ENCODE measurements at places on chromosomes 13 and 19.

DNA sequence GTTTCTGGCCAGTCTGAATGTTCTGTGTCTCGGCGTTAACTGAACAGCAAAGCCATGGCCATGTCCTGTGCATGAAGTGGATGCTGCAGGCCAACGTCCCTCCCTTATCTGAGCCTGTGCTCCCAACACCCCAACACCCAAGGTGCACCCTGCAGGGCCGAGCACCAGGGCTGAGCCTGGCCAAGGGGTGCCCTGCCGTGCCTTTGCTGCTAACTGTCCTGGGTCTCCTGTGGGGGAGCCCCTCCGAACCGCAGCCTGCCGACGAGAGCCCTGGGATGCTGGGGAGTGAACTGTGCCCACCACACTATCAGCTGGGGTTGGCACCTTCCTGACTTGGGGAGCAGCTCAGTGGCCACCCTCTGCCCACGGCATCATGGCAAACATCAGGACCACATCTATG is 17.6 kb downstream of the GPX4 start:
- no peak for DNase-seq

DNA sequence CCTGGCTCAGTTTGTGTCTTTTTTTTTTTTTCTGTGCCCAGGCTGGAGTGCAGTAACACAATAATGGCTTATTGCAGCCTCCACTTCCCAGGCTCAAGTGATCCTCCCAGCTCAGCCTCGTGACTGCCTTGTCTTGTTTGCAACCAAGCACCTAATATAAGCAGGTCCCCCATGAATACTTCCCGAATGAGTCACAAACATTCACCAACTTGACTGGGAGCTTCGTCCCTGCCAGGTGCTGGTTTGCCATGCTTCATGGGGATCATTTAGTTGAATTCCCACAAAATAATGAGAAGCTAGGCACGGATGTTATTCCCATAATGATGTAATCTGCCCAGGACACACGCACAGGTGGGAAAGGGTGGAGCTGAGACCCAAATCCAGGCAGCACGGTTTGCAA is 176.5 kb downstream of the CACNA1A start:
- DNase-seq: no peak

- no peak for DNase-seq
Measured at GRCh38 chr13:53545340-53545941, 516.8 kb downstream of the OLFM4 start.

DNA sequence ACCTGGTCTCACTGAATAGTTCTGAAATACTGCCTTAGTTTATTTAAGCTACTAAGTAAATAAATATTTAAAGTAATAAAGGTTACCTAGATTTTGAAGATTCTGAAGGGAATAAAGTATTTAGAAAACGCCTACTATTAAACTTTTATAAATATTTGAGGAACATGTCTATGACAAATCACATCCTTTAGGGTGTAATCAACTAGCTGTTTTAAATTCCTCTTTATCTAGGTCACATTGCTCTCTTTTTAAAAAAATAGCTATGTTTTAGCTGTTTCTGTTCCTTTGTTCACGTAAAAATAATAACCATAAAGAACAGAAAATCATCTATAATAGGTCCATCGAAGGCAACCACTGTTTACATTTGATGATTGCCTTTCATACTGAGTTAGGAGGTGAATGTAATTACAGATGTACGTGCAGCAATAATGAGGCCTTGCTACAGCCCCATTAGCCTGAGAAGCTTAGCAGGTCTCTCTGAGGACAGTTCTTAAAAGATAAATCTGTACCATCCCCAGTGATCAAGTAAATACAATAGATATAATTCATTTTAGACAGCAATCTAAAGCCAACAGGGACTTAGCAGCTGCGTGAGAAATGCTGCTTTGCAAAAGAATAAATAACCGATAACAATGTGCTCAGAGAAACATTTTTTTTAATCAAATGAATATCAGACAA is 449.5 kb downstream of the LIG4 start:
- no peak for DNase-seq

- DNase-seq: no peak
Measured at GRCh38 chr13:23833733-23834611, 55.2 kb downstream of the MIPEP start.

DNA sequence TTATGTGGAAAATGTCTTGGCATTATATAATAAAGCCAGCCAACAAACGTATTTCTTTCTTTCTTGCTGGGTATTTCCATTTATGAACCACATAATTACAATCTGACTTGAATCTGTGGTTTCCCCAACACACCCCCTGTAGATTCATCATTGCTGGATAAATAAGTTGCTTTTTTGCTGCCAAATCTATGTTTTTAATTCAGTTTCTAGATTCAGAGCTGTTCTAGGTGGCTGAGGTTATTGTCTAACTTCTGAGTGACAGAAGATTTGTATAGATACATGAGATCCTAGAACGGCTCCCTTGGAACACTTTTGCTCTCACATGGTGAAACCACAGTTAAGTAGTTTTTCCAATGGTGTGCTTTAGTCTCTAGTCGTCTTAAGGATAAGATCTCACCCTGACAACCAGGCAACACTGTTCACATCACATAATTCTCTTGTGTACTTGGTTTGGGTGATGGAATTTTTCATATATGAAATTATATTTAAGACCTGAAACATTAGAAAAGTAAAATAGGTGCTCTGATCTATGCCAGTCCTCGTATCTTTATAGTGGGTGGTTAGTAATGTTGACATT is 239.1 kb downstream of the KLF12 start:
- no peak for DNase-seq

GRCh38 chr13:38630780-38631179 is 56.1 kb upstream of the FREM2 start:
- no peak for DNase-seq

- no peak for DNase-seq
Measured at GRCh38 chr13:99275093-99275469, 16.9 kb upstream of the GPR18 start.

GRCh38 chr13:38647312-38647711 is 39.6 kb upstream of the FREM2 start:
- DNase-seq: no peak

GRCh38 chr13:23129331-23129730 is 51.4 kb upstream of the SGCG start:
- no peak for DNase-seq

- DNase-seq: no peak
Measured at GRCh38 chr13:94140511-94140910, 339.0 kb downstream of the DCT start.

DNA sequence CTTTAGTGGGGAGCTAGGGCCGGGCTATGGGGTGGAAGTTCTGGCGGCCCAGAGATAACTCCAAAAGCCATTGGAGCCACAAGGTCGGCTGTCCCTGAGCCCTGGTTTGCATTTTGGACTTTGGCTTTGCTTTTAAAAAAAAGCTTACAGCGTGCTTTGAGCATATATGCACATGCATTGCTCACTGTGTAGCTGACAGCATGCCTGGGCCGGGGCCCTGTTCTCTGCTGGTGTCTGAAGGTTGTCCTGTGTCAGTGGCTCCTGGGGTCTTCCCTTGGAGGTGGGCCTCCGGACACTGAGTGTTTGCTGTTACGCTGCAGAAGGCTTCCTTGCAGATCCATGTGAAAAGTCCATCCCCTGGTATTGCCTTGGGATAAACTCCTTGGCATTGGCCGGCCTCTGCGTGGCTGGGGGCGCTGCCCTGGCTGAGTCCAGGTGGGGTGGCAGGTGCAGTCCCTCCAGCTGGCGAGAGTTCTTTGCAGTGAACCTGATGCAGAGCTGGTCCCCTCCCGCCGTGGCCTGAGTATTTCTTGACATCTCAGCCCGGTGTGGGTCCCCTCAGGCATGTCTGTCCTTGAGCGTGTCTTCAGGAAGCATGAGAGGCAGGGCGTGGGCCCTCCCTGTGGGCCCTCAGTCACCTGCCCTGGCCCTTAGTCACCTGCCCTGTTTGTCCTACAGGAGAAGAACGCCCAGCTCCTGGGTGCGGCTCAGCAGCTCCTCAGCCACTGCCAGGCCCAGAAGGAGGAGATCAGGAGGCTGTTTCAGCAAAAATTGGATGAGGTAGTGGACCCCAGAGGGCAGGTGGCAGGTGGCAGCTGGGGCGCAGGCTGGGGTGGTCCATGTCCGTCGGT is 23.0 kb downstream of the PLEKHJ1 start:
- DNase-seq: no peak

- DNase-seq: no peak
Measured at GRCh38 chr19:48481846-48482639, 12.9 kb downstream of the CYTH2 start.

- DNase-seq: no peak
Measured at GRCh38 chr13:39100996-39101738, 62.9 kb downstream of the NHLRC3 start.

DNA sequence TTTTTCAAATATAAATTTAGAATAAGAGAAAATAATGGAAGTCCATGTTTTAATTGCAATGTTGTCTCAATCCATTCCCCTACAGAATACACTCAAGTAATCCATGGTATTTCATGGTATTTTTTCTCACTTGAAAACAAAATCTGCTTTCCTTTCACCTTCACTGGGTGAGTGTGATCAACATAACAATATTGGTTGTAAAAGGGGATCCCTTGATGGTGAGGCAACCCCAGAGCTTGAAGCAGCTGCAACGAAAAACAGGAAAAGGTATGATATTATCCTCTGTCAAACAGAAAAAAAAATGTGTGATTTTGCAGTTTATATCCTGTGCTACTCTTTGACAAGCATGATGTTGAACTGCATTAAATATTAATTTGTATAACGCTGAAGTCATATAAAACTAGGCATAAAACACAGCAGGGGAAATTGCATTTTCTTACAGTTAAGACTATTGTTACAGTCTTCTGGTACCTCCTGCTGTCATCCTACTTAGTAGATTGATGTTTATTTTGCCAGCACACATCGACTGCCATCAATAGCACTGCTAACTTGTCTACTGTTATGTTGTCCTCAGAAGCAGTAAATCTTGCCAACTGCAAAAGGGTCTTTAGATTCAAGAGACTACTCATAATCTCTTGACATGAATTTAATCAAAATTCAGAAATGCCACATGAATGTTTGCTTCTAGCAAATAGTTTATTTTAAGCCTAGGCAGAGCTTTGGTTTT is 373.1 kb upstream of the MIR17HG start:
- DNase-seq: no peak

- DNase-seq: no peak
Measured at GRCh38 chr19:980133-980998, 3.8 kb upstream of the WDR18 start.

DNA sequence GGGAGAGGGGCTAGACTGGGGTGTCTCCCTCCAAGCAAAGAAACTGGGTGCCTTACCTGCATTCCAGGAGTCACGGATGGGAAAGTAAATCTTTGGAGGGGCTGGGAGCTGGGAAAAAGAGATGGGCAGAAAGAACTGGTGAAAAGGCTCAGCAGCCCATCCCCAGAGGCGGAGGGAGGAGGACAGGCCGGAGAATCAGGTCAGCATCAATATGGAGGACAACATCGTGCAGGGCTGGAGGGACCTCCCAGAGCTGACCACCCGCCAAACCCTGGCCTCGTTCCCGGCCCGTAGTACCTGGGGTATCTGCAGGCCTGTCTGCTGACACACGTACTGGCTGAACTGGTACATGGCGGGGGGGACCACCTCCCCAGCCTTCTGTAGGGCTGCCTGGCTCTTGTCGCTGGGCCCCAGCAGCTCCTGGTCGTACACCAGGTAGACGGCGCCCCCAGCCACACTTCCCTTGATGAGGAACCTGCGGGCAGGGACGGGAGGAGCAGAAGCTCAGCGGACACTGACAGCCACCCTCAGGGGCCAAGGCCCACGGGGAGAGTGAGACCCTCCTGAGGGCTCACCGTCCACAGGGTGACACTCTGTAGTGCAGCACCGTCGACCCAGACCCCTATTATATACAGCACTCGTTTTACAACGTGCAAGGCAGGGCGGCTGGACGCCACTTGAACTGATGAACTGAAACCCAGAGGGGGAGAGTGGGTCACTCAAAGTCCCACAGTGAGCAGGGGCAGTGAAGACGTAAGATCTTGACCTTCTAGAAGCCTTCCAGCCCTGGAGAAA is 830 bp downstream of the MICOS13 start:
- no peak for DNase-seq

DNA sequence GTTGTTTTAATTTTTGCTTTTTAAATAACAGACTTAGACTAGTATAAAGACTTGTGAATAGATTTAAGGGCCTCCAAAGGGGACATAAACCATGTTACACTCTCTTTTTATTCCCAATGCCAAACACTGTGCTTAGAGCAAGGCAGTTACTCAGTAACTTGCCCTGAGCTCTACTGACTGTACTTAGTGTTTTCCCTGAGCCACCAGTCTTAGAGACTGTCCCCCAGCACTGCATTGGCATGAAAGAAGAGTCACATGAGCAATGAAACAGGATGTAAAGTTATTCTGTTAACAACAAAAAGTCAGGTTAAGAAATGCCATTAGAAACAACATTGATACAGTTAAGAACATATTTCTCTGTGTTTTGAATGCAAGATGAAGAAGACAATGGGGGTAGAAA is 187.9 kb downstream of the TBC1D4 start:
- DNase-seq: no peak

- DNase-seq: no peak
Measured at GRCh38 chr13:67726979-67727378, 496.8 kb upstream of the PCDH9 start.

DNA sequence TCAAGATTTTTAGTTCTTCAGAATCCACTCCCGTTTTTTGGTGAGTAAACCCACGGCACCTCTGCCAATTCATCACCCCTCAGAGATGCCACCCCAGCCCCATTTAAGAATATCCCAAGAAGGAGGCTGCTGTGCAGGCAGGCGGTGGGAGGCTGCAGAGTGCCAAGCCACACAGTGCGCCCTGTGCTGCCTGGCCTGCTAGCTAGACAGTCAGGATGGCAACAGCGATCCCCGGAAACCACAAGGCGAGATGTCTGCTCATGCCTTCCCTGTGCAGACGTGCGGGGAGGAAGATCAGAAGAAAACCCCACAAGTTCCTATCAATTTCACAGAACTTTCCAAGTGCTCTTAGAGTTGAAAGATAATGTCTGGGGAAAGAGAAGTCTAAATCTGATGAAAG is 64.8 kb upstream of the GPR183 start:
- no peak for DNase-seq

GRCh38 chr13:38341149-38341692 is 8.4 kb upstream of the UFM1 start:
- DNase-seq: no peak

DNA sequence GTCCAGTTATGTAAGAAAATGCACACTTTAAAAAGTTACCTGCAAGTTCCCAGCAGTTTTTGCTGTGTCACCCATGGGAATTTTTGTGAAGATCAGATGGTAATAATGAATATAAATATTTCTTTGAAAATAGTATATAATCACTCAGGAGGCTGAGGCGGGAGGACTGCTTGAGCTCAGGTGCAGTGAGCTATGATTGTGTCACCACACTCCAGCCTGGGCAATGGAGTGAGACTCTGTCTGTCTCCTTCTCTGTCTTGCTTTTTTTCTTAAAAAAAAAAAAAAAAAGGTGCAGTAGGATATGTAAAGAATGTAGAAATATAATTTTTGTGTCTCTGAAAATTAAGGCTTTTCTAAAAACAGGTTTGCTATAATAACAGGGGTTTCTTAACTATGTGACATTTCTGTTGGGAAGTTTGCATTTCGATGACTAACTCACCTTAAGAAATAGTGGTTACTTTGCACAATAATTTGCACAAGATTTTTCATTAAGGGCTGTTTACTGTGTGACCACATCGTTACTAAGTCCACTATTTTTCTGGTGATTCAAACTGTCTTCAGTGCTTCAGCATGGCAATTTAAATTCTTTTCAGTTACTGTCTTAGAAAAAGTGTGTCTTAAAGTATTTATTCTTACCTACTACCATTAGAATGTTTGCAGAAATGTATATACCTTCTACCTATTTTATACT is 37.3 kb downstream of the DNAJC3 start:
- no peak for DNase-seq

GRCh38 chr19:40210889-40211288 is 7.3 kb downstream of the TTC9B start:
- no peak for DNase-seq

- DNase-seq: peak; percentile 10
Measured at GRCh38 chr13:23979361-23980159, 82.3 kb upstream of the C1QTNF9B start.

Data from stimulated activated CD4-positive, alpha-beta T cell treated with anti-CD3 and anti-CD28 coated beads, Interleukin-15, amount 100 ng/mL, for 1 hour (primary cell).